SHP77 treated with DMSO at 0.1 percent for 48 hours (cell line): ENCODE measurements at places on chromosomes 3 and 15.
A peak's percentile ranks its signal among the peaks of the same experiment; 100 is the strongest.

DNA sequence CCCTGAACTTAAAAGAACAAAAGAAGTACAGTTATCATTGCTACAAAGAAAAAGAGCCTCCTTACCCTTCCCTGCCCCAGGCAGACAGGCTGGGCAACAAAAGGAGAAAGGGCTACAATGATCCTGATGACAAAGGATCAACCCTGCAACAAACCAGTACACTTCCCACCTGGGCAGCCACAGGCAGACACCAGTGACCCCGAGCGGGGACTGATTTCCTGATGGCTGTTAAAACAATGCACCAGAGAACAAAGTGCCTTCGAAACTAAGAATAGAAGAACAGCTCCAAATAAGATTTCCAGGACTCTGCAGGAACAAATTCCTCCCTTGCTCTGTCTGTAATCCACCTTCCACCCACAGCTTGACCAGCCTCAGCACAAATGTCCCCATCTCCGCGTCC, 106.3 kb upstream of the ARHGEF3 start:
- DNase-seq = no peak

DNA sequence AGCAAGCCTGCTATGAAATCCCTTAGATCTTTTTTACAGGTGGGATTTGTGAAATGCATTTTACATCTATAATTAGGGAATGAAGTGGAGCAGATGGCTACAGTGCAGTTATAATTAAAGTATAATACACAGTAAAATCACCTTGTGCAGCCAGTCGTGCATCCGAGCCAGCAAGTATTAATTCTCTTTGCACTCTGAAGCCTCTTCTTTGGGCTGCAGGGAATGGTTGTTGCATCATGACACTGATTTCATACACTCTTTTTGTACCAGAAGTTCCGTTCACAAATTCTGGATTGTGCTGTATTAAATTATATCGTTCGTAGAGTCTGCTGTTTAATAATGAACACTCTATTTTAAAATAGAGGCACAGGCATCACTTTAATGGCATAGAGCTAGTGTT, 28.7 kb upstream of the TP63 start:
- DNase-seq = no peak

- DNase-seq = no peak
Measured at GRCh38 chr15:90412356-90413194, 24.5 kb downstream of the IQGAP1 start.

DNA sequence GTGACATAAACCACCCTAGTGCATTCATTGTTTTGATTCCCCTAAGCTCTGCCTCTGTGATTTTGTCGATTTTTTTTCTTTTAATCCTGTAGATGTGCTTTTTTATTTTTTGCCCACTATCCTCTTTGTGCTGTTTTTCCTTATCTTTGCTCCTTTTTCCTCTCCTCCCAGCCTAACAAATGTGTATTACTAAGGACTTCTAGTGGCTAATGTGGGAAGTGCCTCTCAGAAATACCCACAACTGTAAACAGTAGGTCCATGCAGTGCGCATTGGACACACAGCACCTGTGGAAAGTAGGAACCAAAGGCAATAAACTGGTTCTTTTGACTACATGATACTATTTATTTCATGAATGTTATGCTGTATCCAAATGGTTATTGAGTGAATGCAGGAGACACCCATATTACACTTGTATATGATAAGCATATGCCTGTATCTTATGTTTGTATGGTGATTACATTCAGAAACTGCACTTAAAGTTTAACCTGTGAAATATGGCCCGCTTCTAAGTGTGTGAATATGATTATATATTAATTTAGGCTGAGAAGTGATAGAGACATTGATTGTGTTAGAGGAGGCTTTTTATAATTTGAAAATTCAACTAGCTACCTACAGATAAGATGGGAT, 147.8 kb downstream of the PLCL2 start:
- DNase-seq = no peak

DNA sequence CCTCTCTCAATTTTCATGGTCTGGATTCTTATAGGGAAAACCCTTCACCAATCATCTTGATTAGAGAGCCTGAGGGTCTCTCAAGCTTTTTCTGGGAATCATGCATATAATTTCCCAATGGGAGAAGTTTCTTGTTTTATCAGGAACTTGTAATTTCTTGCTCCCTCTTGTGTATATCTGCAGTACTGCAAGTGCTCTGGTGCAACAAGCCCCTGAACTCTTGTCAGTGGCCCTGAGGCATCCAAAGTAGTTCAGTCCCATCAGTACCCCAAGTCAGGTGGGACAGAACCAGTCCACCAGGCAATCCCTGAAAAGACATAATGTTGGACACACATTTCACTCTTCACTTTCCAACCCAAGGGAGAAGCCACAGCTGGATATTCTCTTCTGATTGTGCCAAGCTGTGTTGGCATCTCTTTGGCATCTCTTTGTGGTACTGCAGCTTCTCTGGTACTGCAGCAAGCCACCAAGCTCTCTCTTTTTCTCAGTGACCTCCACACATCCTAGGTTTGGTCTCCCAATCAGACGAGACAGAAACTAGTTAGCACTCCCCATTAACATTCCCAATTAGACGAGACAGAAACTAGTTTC, 214.5 kb downstream of the ZIC4 start:
- peak; percentile 1 for DNase-seq

- no peak for DNase-seq
Measured at GRCh38 chr15:52107238-52107637, 5.3 kb downstream of the BCL2L10 start.

GRCh38 chr15:38707802-38708671, 143.4 kb upstream of the RASGRP1 start:
- peak; percentile 4 for DNase-seq

DNA sequence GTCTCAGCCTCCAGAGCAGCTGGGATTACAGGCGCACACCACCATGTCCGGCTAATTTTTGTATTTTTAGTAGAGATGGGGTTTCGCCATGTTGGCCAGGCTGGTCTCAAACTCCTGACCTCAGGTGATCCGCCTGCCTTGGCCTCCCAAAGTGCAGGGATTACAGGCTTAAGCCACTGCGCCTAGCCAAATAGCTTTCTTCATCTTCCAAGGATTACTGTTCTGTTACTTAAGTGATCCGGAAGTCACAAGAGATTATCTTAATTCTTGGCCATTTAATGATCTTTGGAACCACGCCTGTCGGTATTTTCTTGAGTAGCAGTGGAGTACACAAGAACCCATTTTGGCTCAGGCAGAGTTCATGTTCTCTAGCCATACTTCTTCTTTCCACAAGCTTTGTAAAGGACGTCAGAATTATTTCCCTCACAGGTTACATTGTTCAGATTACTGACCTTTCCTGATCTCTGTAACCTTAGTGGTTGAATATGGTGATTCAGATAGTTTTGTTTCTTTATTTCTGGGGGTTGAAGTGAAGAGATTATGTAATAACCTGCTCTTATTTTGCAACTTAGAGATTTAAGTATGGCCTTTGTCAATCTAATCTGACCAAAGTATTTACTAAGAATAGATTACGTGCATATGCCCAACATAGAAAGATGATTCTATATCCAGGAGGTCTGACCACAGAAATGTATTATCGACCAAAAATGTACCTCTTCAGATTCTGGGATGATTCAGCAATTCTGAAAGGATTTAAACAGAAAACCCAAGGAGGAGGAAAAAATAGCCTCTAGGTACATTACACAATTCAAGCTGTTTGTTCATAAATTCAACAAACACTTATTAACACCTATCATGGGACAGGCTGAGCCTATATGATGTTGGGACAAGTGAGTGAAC, 132.2 kb downstream of the GREM1 start:
- no peak for DNase-seq

DNA sequence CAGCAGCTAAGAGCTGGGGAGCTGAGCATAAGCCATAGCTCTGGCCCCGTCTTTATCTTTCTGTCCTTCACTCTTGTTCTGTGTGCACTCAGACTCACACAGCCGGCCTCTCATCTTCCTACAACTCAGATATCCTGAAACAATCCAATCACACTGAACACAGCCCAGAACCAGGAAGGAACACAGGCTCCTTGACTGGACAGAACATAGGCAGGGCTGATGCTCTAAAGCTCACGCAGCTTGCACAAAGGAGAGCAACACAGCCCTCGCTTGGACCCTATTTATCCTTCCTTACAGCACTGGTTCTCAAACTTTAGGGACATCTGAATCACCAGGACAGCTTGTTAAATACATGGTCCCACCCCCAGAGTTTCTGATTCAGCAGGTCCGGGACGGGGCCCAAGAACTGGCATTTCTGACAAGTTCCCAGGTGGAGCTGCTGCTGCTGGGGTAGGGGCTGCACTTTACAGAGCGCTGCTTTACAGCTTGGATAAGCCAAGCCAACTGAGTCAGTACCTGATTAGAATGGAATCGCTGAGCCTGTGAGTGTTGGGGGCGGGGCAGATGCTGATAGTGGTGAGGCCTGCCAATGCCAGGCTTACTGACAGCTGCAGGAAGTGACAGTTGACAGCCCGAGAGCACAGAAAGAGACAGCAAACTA, 65.1 kb downstream of the MRPL46 start:
- DNase-seq = no peak

GRCh38 chr15:53671545-53671944, 87.9 kb downstream of the WDR72 start:
- no peak for DNase-seq

DNA sequence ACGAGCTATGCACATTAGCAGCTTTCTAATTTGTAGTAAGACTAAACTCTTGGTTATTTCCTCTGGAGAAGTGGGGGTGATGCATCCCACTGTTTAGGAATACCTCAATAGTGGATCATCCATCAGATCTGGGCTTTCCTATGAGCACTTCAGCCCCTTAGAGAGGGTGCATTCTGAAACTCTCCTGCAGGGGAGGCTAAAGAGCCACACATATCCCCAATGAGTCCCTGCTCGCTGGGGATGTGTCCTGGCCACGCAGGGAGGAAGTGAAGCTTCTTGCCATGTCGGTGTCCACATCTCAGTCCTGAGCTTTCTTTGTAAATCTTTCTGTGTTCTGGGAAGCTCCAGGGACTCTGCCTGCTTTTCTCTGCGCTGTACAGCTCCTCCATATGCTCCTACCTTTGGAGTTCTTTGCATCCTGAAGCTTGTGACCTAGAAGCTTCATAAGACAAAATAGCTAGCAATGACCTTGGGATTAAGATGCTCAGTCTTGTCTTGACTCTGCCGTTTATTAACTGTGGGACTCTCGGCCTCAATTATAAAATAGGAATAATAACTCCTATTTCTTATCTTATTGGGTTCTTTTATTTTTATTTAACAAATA, 28.3 kb upstream of the MASP1 start:
- DNase-seq = no peak

DNA sequence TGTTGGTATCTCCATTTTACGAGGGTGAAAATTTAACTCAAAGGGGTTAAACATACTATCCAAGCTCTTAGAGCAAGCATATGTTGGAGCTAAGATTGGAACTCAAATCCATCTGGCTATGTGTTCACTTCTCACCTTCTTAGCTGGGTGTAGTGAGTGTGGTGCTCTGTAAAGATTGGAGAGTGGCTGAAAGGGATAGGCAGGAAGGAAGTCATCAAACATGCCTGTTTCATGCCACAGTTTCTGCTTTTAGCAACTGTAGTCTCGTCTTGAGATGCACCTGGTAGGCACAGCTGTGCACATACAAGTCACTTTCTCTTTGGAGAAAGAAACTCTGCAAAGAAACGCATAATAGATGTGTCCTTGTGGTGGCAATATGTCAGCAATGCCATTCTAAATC, 189.1 kb upstream of the MDFIC2 start:
- DNase-seq = no peak

DNA sequence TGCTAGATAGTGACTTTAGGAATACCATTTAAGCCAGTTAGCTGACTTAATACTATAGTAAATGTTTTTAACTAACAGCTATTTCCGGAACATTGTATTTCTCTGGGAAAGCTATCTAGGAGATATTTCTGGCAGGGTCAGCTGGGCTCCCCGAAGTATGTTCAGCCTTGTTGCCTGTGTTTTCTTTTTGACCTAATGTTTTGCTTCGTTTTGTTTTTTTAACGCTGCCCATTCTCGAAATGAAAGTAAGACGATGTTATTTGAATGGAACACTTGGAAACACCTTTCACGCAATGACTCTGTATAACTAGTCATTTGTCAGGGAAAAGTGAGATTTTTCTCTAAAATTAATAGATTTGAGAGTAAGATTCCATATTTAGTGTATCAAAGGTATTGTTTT, 702.9 kb upstream of the NAALADL2 start:
- no peak for DNase-seq

- no peak for DNase-seq
Measured at GRCh38 chr15:73605759-73606436, 27.3 kb downstream of the NPTN start.

GRCh38 chr3:197003461-197004385, 25.9 kb downstream of the MELTF start:
- no peak for DNase-seq

GRCh38 chr3:168096210-168096652, 507 bp upstream of the GOLIM4 start:
- peak; percentile 93 for DNase-seq

- no peak for DNase-seq
Measured at GRCh38 chr3:190870127-190870526, 7.6 kb upstream of the GMNC start.

DNA sequence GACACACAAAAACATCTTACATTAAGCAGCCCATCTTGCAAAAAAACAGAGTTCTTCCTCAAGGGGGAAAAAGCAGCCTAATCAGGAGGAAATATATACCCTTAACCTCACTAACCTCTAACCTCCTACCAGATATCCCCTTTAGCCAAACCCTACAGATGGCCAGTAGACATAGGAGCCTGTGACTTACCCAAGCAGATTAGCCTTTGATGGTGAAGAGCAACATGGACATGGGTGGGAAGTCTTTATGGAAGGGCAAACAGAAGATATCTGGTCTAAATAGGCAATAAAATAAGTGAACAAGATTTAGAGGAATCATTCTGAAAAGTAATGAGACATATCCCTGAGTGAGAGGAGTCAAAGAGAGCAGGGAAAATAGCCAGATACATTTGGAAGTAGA, 119.4 kb upstream of the ARPP21 start:
- no peak for DNase-seq

GRCh38 chr3:97705764-97706163, 58.8 kb upstream of the ARL6 start:
- DNase-seq = no peak
